ENCODE measurements at places on chromosomes 7 and 10. TPM values are rescaled to one million over a fixed set of nuclear protein-coding genes. Genes with fewer than 3 reads are reported as not detected.
A peak's percentile ranks its signal among the peaks of the same experiment; 100 is the strongest.

GRCh38 chr7:154929006-154929726 lies 73.8 kb downstream of the PAXIP1 start:
- no peaks in the 10 kb centered on the region for H3K27me3 ChIP-seq
- H3K27ac ChIP-seq, result peak overlapping the region; percentile 95
- no peaks in the 10 kb centered on the region for H3K4me1 ChIP-seq
- DNase-seq, result no peak

The CACNB2 gene
- 7.5 TPM for total RNA-seq

- no peak for DNase-seq
- H3K4me3 ChIP-seq, result no peak overlapping the region
- no peak overlapping the region for H3K27ac ChIP-seq
- H3K4me1 ChIP-seq, result no peaks in the 10 kb centered on the region
Measured at GRCh38 chr10:7288060-7288690, 122.7 kb downstream of the SFMBT2 start.

DNA sequence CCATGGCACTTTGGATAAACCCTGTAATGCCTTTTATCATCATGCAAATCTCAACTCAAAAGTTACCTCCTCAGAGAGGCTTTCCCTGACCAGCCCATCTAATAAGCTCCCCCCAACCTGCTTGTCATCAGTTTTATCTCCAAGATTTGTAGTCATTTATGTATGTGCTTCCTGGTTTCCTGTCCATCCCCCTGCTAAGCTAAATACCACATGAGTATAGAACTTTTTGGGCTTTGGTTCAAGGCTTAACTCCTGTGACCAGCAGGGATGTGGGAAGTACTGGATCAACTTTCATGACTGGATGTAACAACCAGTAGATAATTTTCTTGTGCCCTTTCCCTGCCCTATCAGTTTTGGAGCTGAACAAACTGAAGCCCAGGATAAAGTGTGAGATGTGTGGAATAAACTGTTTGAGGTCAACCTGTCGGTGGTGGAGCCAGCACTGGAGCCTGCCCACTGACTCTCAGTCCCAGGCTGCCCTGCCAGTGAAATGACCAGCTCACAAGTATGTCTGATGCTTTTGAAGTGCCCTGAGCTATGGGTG lies 148.6 kb downstream of the CYP26A1 start:
- H3K4me3 ChIP-seq, result no peak overlapping the region
- H3K4me1 ChIP-seq, result no peaks in the 10 kb centered on the region
- H3K27ac ChIP-seq, result no peak overlapping the region
- no peak for DNase-seq

- no peak overlapping the region for H3K27ac ChIP-seq
- no peaks in the 10 kb centered on the region for H3K4me1 ChIP-seq
- H3K36me3 ChIP-seq, result no peaks in the 10 kb centered on the region
- DNase-seq, result no peak
- H3K27me3 ChIP-seq, result no peaks in the 10 kb centered on the region
Measured at GRCh38 chr7:136056651-136057231, 79.6 kb upstream of the MTPN start.

The TMEM176A gene
- total RNA-seq, result 28.3 TPM

GRCh38 chr7:51327287-51327717 lies 10.7 kb upstream of the COBL start:
- H3K27me3 ChIP-seq, result no peaks in the 10 kb centered on the region
- no peaks in the 10 kb centered on the region for H3K4me1 ChIP-seq
- no peaks in the 10 kb centered on the region for H3K36me3 ChIP-seq
- no peak overlapping the region for H3K27ac ChIP-seq
- H3K4me3 ChIP-seq, result no peak overlapping the region
- no peak for DNase-seq

GRCh38 chr10:13845897-13846296 lies 259.1 kb downstream of the PRPF18 start:
- H3K4me1 ChIP-seq, result no peaks in the 10 kb centered on the region
- H3K36me3 ChIP-seq, result no peaks in the 10 kb centered on the region
- H3K27me3 ChIP-seq, result no peaks in the 10 kb centered on the region
- no peak for DNase-seq
- no peak overlapping the region for H3K4me3 ChIP-seq

The SPDYE5 gene
- not detected for total RNA-seq

The PILRA gene
- 9.9 TPM for total RNA-seq

DNA sequence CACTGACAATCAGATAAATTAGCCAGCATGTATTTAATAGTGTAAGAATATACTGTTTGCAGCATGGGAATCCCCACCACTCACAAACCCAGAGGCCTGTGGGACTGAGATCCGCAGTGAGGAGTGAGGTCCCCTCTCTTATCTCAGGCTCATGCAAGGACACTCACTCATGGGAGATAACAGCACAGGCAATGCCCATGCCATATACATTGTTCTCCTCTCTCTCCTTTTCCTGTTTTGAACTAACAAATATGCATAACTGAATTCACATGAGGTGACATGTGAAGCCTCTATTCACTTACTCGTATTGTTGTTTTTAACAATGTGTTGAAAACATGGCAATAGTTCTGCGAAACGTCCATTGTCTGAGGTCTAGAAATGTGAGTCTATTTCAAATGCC lies 230.5 kb downstream of the ARHGAP21 start:
- peak; percentile 9 for DNase-seq
- H3K27ac ChIP-seq, result peak overlapping the region; percentile 18
- peaks cover 6% of the 10 kb centered on the region for H3K4me1 ChIP-seq
- no peaks in the 10 kb centered on the region for H3K36me3 ChIP-seq
- H3K4me3 ChIP-seq, result no peak overlapping the region

The HOXA1 gene
- 0.33 TPM for total RNA-seq

DNA sequence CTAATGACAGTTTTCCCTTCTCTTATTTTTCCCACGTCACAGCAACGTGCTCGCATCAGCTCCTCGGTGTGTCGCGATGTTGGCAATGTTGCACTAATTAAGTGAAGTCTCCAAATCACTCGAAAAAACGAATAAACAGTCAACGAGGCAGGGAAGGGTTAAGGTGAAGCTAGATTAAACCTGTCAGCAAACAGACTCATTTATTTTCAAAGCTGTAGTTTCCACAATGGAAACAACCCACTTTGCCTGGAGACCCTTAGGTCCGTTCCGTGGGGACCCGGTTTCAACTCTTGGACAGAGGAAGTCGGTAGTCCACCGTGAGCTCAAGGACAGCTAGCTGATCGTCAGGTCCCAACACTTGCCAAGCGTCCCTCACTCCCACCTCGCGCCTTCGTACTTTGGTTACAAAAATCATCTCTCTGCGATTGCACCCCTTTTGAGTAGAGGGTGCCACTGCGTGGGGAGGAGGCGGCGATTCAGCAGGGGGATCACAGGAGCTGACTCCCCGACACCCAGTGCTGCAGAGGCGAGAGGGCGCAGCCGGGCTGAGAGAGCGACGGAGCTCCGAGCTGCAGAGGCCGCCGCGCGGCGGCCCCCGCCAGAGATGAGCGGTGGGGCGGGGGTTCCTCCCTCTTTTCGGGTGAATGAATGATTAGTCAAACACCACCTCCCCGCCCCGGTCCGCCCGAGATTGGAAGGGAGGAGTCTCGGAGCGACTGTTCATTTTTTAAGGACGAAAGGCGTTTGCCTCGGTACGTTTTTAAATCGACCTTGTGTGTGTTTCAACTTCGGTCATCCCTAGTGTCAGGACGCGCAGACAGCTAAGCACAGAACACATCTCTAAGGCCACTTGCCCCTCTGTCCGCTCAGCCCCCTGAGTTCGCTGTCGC lies 1.3 kb upstream of the BMPER start:
- DNase-seq, result no peak
- peak overlapping the region; percentile 58 for H3K4me3 ChIP-seq

DNA sequence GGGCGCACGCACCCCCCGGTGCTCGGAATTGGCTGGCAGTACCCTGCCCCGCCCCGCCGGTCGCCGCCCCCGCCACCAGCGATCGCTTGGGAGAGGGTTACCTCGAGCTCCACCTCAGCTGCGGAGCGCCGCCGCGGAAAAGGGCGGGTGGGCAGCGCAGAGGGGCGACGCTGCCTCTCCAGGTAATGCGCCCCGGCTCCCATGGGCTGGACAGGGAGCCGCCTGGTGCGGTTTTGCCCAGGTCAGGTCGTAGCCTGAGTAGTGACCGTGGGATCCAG lies 1.3 kb downstream of the PFKFB3 start:
- peak overlapping the region; percentile 83 for H3K4me3 ChIP-seq
- no peaks in the 10 kb centered on the region for H3K36me3 ChIP-seq
- no peak for DNase-seq
- peak overlapping the region; percentile 95 for H3K27ac ChIP-seq
- H3K27me3 ChIP-seq, result no peaks in the 10 kb centered on the region

The SGCE gene
- 107 TPM for total RNA-seq

DNA sequence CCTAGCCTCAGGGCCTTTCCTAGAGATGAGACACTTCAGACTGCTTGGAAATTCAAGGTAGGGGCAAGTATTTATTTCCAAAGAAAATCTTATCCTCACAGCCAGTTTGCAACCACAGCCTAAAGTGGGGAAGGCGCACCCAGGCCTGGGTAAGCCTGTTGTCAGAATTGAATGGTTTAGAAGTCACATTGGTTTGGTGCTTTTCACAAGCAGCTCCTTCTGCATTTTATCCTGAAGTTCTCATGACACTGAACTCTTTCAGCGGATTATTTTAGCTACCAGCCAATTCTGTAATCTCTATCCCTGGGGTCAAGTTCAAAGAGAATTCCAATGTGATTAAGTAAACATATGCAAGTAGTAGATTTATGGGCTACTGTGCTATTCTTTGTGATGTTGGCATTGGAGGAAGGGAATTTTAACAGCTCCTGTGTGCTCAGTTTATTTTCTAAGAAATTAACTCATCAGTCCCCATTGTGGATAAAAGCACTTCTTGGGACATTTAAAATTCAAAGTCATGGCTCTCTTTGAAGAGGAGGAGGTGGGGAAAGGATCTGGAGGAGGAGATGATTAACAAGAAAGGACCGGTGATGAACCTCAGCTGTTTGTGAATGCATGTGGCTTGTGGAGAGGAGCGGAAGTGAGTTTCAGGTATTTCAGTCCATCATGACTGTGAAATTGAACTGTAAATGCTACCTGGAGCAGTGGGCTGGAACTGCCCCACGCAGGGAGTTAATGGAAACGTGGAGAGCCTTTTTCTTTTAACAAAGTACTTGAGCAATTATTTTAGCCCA lies 90.2 kb upstream of the CACUL1 start:
- H3K27ac ChIP-seq, result no peak overlapping the region
- no peaks in the 10 kb centered on the region for H3K4me1 ChIP-seq
- no peaks in the 10 kb centered on the region for H3K27me3 ChIP-seq
- DNase-seq, result no peak

DNA sequence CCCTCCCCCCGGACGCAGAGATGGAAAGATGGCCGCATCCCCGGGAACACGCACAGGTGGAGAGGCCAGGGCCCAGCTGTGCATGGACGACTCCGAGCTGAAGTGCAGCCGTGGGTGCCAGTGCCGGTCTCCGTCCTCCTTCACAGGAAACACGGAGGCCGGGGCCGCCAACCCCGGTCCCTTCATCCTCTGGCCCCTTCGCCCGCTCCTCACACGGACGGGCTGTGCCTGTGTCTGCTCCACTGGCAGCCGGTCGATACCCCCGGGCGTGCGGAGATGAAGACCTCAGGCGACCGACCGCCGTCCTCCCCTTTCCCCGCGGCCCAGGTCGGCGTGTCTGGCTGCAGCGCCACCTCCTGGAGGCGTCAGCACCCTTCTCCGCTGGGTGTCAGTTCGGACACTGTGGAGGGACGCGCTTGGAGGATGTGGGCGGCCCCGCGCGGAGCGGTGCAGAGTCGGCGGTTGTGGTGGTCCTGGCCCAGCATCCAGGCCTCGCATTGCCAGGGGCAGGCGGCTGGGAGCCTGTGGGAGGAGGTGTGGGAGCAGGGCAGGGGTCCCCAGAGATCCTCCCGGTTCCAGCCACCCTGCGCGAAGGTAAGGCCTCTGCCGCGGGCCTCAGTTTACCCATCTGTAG lies 9.9 kb downstream of the ZNF511 start:
- H3K27me3 ChIP-seq, result no peaks in the 10 kb centered on the region
- no peak for DNase-seq
- no peaks in the 10 kb centered on the region for H3K36me3 ChIP-seq
- H3K27ac ChIP-seq, result no peak overlapping the region
- H3K4me1 ChIP-seq, result no peaks in the 10 kb centered on the region

DNA sequence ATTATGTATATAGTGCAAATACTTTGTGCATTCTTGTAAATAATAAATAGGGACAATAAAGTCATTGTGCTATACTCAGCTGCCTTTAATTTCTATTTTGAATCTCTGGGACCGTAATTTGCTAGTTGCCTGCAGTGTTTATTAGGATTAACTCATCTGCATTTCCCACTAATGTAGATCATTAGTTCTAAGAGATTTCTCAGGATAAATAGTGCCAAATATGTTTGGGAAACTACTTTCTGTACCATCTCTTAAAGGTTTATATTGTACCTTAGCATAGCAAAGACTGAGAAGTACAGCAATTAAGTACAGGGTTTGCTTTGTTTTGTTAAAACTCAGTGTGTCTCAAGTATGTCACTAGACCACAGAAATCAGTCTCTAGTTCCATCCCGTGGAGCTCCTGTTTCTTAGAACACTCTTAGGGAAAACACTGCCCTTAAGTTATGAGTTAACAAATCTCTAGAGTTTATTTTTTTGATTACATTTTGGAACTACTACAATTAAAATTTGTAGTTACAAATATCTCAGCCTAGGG lies 26.0 kb downstream of the ADD3 start:
- no peak for DNase-seq
- H3K27ac ChIP-seq, result peak overlapping the region; percentile 16
- H3K4me1 ChIP-seq, result peaks cover 4% of the 10 kb centered on the region
- H3K4me3 ChIP-seq, result no peak overlapping the region

- H3K36me3 ChIP-seq, result no peaks in the 10 kb centered on the region
- DNase-seq, result peak; percentile 44
- H3K27ac ChIP-seq, result peak overlapping the region; percentile 82
- H3K4me3 ChIP-seq, result no peak overlapping the region
- no peaks in the 10 kb centered on the region for H3K27me3 ChIP-seq
Measured at GRCh38 chr10:69449841-69450240, 1.4 kb upstream of the TSPAN15 start.

- H3K4me3 ChIP-seq, result no peak overlapping the region
- H3K4me1 ChIP-seq, result no peaks in the 10 kb centered on the region
- no peak for DNase-seq
- no peaks in the 10 kb centered on the region for H3K27me3 ChIP-seq
Measured at GRCh38 chr10:580778-581177, 108.7 kb downstream of the DIP2C start.

The TAS2R4 gene
- total RNA-seq, result 4.2 TPM

The APBB1IP gene
- 30.1 TPM for total RNA-seq

The KAZALD1 gene
- 4.9 TPM for total RNA-seq

DNA sequence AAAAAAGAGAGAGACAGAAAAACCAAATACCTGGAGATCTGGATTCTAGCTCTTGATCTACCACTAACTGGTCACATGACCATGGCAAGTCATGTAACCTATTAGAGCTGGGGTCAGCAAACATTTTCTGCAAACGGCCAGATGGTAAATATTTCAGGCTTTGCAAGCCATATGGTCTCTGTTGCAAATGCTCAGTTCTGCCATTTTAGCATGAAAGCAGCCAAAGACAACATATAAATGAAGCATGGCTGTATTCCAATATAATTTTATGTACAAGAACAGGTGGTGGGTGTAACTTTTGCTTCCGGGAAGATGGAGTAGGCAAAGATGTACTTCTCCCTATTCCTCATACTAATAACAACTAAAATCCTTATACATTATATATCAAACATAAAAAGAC lies 6.7 kb downstream of the FRA10AC1 start:
- no peaks in the 10 kb centered on the region for H3K4me1 ChIP-seq
- DNase-seq, result no peak
- no peak overlapping the region for H3K4me3 ChIP-seq
- H3K36me3 ChIP-seq, result peaks cover 10% of the 10 kb centered on the region
- H3K27ac ChIP-seq, result no peak overlapping the region

The NAT16 gene
- not detected for total RNA-seq

The VPS37D gene
- total RNA-seq, result 3.8 TPM

GRCh38 chr7:121452389-121452788 lies 56.3 kb upstream of the FAM3C start:
- H3K36me3 ChIP-seq, result no peaks in the 10 kb centered on the region
- H3K4me1 ChIP-seq, result no peaks in the 10 kb centered on the region
- no peaks in the 10 kb centered on the region for H3K27me3 ChIP-seq
- no peak overlapping the region for H3K27ac ChIP-seq
- no peak overlapping the region for H3K4me3 ChIP-seq
